ENCODE measurements at places on chromosomes 1 and 21.

DNA sequence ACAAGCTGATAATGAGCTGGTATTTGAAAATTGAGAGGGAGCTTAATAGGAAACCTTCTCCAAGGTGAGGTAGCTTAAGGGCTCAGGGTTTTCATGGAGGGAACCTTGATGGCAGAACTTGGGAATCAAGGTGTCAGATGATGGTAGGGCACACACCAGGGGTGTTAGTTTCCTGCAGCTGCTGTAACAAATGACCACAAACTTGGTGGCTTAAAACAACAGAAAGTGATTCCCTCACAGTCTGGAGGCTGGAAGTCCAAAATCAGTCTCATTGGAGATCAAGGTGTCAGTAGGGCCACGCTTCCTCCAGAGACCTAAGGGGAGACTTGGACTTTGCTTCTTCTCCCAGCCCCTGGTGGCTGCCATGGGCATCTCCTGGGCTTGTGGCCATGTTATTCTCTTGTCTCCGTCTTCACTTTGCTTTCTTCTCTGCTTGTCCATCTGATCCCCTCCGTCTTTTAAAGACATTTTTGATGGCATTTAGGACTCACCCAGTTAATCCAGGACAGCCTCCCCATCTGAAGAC lies 45.5 kb downstream of the HUNK start:
- DNase-seq: no peak

DNA sequence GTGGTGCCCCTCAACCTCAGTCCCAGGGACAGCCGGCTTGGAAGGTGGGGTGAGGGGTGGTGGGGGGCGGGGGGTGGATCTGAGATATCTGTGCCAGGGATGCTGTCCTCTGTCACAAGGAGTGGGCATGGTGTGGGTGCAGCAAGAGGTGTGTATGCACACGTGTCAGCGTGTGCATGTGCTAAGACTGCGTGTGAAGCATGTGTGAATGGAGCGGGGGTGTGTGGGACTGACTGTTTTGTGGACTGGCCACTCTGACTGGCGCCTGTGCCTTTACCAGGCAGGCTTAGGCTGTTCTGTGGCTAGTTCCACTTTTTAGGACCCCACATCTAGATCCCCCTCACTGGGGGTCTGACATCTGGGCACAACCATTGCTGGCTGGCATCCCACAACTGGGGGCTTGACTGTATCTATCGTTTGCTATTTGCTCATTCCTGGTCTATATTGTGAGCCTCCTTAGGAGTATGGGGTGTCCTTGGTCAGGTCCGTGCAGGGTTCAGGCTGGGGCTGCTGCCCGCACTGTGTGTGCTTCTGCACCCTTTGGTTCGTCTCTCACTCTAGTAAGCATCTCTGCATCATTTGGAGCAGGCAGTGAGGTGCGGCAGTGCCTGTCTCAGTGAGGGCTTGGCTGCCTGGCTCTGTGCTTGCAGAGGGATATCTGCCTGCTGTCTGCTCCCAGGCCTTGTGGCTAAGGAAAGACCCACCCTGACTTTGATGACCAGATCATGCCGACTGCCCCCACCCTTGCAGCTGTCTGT lies 1.9 kb downstream of the AMPD2 start:
- DNase-seq: no peak

DNA sequence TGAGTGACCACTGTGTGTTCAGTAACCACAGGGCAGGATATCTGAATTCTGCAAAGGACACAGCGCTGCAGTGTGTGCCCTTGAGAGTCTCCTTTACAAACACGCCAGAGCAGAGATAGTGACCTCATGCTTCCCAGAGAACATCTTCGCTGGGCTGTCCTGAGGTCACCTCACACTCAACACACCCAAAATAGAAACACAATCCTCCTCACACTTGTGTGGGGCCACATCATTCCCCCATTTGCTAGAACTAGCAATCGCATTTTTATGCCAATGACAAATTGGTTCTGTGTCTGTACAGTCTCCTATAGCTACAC lies 140.1 kb upstream of the NRIP1 start:
- DNase-seq: no peak

- no peak for DNase-seq
These were observed 13.5 kb downstream of the STPG1 start for GRCh38 chr1:24400065-24400464.

DNA sequence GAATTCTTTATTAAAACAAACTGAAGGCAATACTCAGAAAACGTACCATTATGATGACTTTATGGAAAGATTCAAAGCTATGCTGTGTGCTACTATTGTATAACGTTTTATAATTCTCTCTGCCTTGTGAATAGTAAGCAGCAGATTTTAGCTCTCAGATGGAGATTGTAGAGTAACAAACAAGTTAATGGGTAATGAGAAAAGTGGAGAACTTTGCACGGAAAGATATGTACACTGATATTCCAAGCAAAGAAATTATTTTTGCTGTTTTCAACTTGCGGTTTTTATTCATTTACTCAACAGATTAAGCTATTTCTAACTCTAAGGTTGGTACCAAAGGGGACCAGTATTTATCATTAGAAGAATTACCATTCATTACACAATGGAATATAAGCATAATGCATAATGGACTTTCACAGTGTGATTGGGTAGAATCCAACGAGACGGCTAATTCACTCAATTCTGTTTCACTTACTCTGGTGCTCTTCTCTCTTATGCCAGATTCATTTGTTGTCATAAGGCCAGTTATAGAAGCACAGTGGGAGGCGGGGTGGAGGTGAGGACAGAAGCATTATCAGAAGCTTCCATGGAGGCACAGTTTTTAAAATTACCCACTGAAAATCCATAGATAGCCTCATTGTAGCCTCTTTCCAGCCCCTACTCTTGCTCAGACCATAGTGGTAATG lies 38.6 kb downstream of the ATP1B1 start:
- no peak for DNase-seq

- DNase-seq: no peak
These were observed 44.4 kb upstream of the RABGAP1L start for GRCh38 chr1:174114788-174115448.

DNA sequence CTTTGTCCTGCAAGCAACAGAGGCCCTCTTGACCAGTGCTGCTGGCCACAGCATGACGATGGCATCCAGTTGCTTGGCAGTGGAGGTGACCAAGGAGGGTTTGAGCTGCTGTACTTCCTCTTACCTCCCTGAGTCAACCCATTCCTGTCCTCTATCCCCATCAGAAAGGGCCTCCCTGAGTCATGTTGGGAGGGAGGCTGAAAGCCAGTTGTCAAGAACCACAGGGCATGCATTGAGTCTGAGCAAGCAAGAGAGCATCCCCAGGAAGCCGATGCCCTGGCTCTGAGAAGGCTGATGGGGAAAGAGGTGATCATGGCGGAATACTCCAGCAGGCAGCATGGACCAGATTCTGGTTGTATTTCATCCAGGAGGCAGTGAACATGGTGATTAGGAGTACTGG lies 69.6 kb downstream of the LACTBL1 start:
- no peak for DNase-seq

GRCh38 chr1:98327220-98327861 lies 334.2 kb upstream of the SNX7 start:
- no peak for DNase-seq

DNA sequence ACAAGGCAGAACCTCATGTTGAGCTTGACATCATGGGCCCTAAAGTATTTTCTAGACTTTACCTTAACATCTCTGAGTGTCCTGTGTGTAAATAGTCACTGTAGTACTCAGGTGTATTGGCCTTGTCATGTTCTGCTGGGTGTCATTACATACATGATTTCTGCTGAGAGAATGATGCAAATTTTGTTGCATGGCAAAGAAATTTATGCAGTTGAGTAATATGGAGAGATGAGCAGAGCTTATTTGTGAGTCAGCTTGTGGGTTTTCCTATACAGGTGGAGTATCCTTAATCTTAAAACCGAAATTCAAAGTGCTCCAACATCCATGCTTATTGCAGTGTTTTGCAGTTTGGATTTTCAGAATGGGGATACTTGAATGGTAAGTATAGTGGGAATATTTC lies 36.6 kb downstream of the RGL1 start:
- no peak for DNase-seq

DNA sequence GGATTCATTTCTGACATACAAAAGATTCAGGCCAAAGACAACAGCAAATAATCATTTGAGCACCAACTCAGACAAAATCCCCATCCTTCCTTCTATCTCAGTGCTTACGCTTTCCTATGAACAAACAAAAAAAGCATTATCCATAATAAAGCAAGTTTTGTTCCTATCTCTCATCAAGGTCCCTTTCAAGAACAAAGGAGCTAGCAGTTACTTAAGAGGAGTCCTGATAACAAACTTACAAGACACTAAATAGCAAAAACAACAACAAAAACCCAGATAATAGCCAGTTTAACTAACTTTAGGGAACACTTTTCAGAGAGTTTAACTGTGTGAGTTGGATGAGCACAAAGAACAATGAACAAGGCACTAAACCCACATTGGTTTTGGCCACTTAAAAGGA lies 10.5 kb downstream of the EVI5 start:
- no peak for DNase-seq
